CD4-positive, alpha-beta T cell (primary cell): ENCODE measurements at places on chromosomes 13 and 19. TPM values are rescaled to one million over a fixed set of nuclear protein-coding genes. Genes with fewer than 3 reads are reported as not detected.

DNA sequence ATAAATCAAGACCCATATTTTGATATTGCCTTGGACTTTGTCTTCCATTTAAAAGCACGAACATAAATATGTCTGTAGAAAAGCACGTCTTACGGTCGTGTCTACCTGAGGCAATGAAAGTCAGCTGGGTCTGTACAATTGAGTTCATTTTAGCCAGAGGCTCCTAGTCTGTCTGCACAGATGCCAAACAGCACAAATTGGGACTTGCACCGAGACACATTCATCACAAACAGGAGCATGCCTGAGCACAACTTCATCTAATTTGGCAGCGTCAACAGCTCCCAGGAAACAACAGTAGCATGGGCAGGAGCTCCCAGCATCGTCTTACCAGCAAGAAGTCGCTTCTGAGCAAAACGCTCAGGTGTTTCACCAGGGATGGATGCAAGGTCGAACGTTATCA lies 687.0 kb downstream of the EFNB2 start:
- H3K27ac ChIP-seq: no peak overlapping the region
- H3K4me3 ChIP-seq: no peak overlapping the region
- no peaks in the 10 kb centered on the region for H3K36me3 ChIP-seq
- DNase-seq: no peak

- H3K27me3 ChIP-seq: no peaks in the 10 kb centered on the region
- no peak for DNase-seq
- no peaks in the 10 kb centered on the region for H3K36me3 ChIP-seq
- H3K4me3 ChIP-seq: no peak overlapping the region
- no peak overlapping the region for H3K27ac ChIP-seq
These were observed 175.0 kb downstream of the PTPRS start for GRCh38 chr19:5165697-5166019.

GRCh38 chr13:34869696-34870095 lies 72.4 kb upstream of the NBEA start:
- no peak for DNase-seq
- no peak overlapping the region for H3K27ac ChIP-seq
- H3K36me3 ChIP-seq: no peaks in the 10 kb centered on the region
- no peaks in the 10 kb centered on the region for H3K27me3 ChIP-seq
- H3K4me3 ChIP-seq: no peak overlapping the region
- no peaks in the 10 kb centered on the region for H3K4me1 ChIP-seq

PPAN gene
- 127 TPM for total RNA-seq

DNA sequence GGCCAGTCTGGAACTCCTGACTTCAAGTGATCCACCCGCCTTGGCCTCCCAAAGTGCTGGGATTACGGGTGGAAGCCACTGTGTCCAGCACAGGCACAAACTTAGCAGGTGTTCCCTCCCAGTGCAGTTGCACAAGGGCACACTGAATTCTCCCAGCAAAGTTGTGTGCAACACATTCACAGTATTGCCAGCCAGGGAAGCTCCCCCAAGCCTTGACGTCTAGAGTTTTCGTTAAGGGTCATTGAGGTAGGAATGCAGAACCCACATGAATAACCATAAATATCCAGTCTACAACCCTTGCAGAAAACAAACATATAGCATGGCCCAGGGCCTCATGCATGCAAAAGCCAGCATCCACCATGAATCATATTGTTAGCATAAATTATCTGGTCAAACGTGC lies 3.3 kb upstream of the AURKC start:
- no peak overlapping the region for H3K4me3 ChIP-seq
- DNase-seq: no peak
- no peak overlapping the region for H3K27ac ChIP-seq

ZNF28 gene
- 5.4 TPM for total RNA-seq

KCTD12 gene
- 4.9 TPM for total RNA-seq

PRR20E gene
- total RNA-seq: not detected

GRCh38 chr13:106274551-106275203 lies 260.8 kb downstream of the EFNB2 start:
- no peak overlapping the region for H3K4me3 ChIP-seq
- H3K36me3 ChIP-seq: no peaks in the 10 kb centered on the region
- no peak for DNase-seq
